Stimulated activated CD4-positive, alpha-beta T cell treated with anti-CD3 and anti-CD28 coated beads, Interleukin-15, amount 100 ng/mL, for 1 hour (primary cell): ENCODE measurements at places on chromosomes 5 and 9.

DNA sequence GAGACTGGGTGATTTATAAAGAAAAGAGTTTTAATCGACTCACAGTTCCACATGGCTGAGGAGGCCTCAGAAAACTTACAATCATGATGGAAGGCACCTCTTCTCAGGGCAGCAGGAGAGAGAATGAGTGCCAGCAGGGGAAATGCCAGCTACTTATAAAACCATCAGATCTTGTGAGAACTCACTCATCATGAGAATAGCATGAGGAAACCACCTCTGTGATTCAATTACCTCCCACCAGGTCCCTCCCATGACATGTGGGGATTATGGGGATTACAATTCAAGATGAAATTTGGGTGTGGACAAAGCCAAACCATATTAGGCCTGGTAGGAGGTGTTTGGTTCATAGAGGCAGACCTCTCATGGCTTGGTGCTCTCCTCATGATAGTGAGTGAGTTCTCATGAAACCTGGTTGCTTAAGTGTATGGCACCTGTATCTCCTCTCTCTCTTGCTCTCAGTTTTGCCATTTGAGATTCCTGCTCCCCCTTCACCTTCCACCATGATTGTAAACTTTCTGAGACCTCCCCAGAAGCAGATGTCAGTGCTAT lies 39.8 kb downstream of the GAPT start:
- no peak for DNase-seq

DNA sequence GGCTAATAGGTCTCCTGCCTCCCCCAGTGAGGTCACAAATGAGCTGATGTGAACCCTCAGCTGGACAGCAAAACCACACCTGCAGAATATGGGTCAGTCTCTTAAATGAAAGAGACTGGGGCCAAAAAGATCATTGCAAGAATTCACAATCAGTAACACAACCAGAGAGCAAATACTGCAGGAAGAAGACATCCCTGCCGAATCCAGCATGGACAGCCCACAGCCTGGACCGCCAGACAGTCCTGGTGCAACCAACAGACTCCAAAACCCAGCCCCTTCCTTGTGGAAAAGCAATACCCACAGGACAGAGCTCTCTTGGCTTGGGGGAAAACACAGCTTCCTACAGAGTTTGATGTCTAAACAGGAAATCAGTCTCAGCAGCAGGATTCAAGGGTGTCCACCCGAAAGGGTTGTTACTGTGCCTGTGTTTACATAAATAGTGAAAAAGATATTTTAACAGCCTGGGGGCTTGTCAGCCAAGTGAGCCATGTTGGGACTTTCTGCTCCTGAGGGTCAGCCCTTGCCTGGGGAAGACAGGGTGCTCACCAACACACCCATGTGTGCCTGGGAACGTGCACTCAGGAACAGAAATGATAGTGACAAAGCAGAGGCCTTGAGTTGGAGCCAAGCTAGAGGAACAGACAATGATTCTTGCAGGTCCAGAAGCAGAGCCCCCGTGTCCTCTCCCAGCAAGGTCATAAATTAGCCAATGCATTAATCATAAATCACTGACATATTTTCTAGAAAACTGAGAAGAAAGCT lies 106.2 kb downstream of the SEMA5A start:
- DNase-seq = no peak

- no peak for DNase-seq
Observed at GRCh38 chr9:134293611-134294152, 32.6 kb upstream of the RXRA start.

- DNase-seq = no peak
Observed at GRCh38 chr5:139451878-139452660, 10.5 kb downstream of the ECSCR start.

DNA sequence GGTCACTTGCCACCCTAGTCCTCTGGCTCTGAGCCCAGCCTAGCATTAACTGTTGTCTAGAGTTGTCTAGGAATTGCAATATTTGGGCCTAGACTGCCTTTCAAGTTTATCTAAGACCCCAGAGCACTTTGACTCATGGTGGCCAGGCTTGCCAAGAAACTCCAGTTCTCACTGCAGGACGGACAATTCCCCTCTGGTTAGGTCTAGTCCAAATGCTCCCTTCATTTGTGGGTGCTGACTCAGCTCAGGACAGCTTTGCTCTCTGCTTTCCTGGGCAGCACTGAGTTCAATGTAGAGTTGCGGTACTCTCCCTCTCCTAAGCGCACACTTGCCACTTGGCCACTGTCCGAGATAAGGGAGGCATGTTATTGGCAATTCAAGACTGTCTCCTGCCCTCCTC lies 619.4 kb downstream of the TLE1 start:
- DNase-seq = no peak

DNA sequence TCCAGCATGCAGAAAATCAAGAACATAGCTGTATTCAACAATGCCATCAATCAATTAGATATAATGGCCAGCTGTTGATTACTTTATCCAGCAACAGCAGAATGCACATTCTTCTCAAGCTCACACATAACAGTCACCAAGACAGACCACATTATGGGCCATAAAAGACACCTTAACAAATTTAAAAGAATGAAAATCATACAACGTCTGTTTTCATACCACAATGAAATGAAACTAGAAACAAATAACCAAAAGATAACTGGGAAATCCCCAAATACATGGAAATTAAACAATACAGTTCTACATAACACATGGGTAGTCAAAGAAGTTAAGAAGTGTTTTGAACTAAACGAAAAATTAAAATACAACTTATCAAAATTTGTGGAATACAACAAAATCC lies 130.9 kb upstream of the GNA14 start:
- no peak for DNase-seq

DNA sequence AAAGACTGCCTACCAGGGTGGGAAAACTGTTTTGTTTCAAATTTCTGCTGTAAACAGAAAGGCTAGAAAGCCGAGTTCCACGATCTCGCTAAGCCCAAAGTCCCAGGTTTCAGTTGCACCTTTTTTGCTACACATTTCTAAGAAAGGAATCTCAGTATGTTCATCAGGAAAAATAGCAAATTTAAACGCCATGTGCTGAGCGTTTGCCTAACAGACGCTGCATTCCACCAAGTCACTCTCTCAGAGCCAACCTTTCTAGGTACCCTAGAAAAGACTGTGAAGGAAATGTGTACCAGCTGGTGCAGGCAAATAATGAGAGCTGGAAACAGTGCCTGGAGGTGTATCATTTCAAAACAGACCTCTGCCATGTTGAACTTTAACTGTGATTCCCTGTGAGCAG lies 71.8 kb downstream of the FRMD3 start:
- DNase-seq = no peak

DNA sequence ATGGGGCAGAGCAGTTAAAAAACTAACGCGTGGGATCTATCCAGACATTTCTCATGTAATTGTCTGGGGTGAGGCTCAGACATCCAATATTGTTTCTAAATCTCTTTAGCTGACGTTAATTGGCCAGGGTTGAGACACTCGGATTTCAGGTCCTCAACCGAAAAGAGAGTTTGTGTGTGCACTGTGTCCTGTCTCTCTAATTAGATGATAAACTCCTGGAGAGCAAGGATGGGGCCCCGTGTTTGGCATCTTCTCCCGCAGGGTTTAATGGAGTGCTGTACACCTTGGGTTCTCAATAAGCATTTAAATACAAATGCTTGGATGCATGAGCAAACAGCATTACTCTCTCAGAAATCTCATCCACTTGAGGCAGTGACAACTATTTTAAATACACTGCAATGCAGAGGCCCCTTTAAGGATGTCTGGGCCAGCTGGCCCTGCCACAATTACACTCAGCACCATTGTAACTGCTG lies 139.6 kb downstream of the MTX3 start:
- DNase-seq = no peak

- DNase-seq = no peak
Observed at GRCh38 chr5:73196201-73196600, 23.2 kb downstream of the TMEM174 start.

DNA sequence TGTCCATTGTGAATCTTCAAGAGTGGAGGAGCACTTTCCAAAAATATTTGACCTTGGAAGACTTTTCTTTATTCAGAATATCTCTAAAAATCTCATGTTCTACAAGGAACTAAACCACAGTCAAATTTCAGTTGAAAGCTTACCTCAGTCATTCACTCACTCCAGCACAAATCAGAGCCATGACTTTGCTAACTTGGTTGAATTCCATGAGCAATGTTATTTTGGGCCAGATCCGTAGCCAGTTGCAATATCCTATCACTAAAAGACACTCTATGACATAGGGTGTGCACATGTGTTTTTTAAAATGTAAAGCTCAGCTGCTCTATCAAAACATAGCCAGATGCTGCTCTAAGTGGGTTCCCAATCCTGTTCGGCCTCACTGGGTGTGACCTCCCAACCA lies 156.1 kb upstream of the ANKRD55 start:
- DNase-seq = no peak

DNA sequence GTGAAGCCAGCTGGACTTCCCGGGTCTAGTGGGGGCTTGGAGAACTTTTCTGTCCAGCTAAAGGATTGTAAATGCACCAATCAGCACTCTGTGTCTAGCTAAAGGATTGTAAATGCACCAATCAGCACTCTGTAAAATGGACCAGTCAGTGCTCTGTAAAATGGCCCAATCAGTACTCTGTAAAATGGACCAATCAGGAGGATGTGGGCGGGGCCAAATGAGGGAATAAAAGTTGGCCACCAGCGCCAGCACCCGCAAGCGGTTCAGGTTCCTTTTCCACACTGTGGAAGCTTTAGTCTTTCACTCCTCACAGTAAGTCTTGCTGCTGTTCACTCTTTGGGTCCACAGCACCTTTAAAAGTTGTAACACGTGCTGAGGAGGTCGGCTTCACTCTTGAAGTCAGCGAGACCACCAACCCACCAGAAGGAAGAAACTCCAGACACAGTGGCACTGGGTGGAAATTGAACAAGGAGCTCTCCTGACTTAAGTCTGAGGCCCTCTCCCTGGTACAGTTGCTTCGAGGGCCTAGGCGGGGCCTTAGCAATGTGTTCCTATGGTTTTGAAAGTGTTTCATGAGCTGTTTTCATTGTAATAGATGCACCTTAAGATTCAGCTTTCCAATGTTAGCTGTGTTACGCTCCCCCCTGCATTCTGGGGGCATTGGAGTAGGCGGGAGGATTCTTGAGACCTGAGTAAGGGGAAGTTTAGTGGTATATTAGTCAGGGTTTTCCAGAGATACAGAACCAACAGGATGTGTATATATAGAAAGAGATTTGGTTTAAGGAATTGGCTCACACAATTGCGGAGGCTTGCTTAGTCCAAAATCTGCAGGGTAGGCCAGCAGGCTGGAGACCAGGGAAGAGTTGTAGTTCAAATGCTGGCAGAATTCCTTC lies 21.5 kb upstream of the MYO10 start:
- no peak for DNase-seq

GRCh38 chr9:94925751-94926430 lies 199.4 kb downstream of the AOPEP start:
- no peak for DNase-seq

GRCh38 chr5:72301557-72301956 lies 18.5 kb downstream of the MRPS27 start:
- no peak for DNase-seq

- no peak for DNase-seq
Observed at GRCh38 chr9:114001410-114001685, 76.8 kb downstream of the AMBP start.

DNA sequence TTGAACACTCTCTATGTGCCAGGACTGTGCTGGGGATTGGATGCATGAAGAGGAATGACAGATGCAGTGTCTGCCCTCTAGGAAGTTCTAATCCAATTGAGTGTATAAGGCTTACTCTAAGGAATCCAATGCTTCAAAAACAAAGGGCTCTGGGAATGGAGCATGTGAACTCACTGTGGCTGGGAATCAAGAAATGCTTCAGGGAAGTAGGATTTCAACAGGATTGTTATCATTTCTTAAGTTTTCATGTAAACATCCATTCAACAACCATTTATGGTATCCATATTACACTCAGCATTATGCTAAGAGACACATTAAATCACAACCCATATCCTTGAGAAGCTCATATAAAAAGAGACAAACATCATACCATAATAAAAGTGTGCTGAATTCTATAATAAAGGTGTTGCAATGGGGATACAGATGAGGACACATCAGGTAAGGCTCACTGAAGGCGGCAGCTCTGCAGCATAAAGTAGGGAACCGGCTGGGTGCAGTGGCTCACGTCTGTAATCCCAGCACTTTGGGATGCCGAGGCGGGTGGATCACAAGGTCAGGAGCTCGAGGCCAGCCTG lies 11.3 kb downstream of the SIL1 start:
- DNase-seq = no peak

- DNase-seq = no peak
Observed at GRCh38 chr9:136207616-136208015, 2.7 kb upstream of the LHX3 start.

DNA sequence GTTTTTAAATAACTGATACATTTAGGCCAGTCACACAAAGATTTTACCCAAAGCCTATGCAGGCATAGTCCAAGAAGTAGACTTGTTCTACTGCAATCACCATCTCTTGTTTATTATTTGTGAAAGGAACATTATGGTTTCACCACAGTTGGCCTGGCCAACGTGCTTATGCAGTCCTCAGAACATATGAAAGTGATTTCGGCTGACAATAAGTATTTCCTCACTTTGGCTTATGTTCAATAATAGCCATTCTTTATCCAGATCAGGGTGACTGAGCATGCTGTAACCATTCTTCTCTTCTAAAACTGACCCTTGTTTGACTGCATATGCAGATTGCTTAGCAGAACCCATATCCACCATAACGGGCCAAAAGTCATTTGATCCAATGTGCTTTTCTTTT lies 76.6 kb upstream of the CCDC152 start:
- no peak for DNase-seq

GRCh38 chr5:170513856-170514525 lies 10.2 kb downstream of the KCNIP1 start:
- no peak for DNase-seq
